CD4-positive, alpha-beta T cell treated with Interleukin-1 beta for 1 hour (primary cell): ENCODE measurements at places on chromosomes 4 and X.

GRCh38 chr4:119525771-119526712, 102.6 kb downstream of the PDE5A start:
- DNase-seq = no peak

GRCh38 chrX:67607466-67607865, 63.6 kb downstream of the AR start:
- DNase-seq = no peak

GRCh38 chr4:144579411-144580030, 66.4 kb upstream of the HHIP start:
- no peak for DNase-seq

DNA sequence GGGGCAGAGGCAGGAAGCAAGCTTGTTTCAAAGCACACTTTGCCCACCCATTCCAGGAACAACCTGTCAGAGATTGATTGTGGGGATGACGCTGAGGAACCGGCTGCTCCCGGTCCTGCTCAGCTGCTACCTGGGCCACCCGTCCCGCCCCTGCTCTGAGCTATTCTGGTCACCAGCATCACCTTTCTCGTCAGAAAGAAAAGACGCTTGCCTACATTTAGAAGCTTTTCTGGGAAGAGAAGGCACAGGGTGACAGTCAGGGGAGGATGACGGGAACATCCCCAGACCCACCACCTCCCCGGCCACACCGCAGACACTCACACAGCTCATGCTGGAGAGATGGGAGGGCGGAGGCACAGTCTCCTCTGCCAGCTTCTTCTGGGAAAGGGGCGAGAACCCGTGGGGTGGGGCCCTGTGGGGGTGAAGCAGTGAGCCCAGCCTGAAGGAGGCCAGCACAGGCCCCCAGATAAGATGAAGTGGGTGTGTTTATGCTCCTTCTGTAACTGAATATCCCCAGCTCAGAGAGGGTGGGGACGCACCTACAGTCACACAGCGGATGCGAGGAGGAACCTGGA, 81.8 kb downstream of the CPZ start:
- DNase-seq = no peak

DNA sequence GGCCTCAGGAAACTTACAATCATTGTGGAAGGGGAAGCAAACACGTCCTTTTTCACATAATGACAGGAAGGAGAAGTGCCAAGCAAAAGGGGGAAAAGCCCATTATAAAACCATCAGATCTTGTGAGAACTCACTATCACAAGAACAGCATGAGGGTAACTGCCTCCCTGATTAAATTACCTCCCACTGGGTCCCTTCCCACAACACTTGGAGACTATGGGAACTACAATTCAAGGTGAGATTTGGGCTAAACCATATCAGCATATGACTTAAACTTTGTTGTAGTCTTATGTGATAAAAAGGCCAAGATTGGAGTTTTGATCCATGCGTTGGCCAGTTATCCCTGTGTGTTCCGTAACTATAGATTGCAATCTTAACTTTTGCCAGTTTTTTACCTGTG, 68.3 kb downstream of the C4orf33 start:
- no peak for DNase-seq

GRCh38 chrX:24423960-24424359, 41.1 kb upstream of the PDK3 start:
- no peak for DNase-seq

- no peak for DNase-seq
Observed at GRCh38 chr4:71783972-71784371, at the start of gene GC. Gene GC, minus strand, starts transcription at chr4:71784079. Its CDS starts 61 bp downstream, at chr4:71784018.

- DNase-seq = no peak
Observed at GRCh38 chr4:156536661-156537060, 434.9 kb downstream of the PDGFC start.

- no peak for DNase-seq
Observed at GRCh38 chrX:104284507-104284906, 29.8 kb upstream of the ESX1 start.

DNA sequence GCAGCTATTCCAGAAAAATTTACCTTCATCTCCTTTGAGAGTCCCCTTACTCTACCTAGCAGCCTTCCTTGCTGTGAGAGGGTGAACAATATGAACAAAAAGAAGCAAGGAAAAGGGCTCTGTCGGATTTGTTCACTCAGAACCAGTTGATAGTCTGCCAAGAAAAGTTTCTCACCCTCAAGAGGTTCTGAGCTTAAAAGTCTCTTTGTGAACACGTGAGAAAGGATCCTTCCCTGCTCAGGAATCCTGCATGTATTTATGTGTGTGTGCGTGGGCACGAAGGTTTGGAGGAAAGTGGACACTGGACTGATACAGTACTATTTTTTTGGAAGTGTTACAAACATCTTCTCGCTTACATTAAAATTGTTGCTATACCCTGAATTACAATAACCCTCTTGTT, 178.6 kb upstream of the JADE1 start:
- no peak for DNase-seq

GRCh38 chrX:30610026-30610425, 32.5 kb upstream of the TASL start:
- DNase-seq = no peak

DNA sequence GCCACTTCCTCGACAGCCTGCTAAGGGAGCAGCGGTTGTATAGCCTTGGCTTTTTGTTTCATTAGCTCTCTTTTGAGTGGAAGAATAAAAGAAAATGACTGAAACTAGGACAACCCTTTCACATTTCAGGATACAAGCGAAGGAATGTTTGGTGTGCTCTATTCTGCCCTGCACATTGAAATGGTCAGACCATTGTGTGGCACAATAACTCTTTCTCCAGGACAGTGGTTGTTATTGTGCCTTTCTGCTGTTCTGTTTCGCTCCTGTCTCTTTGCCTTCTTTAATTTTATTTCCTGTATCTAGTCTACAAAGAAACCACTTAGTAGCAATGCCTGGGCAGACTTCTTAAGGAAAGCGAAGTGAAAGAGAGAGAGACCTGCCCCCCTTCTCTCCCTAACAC, 473.7 kb downstream of the GBA3 start:
- no peak for DNase-seq

DNA sequence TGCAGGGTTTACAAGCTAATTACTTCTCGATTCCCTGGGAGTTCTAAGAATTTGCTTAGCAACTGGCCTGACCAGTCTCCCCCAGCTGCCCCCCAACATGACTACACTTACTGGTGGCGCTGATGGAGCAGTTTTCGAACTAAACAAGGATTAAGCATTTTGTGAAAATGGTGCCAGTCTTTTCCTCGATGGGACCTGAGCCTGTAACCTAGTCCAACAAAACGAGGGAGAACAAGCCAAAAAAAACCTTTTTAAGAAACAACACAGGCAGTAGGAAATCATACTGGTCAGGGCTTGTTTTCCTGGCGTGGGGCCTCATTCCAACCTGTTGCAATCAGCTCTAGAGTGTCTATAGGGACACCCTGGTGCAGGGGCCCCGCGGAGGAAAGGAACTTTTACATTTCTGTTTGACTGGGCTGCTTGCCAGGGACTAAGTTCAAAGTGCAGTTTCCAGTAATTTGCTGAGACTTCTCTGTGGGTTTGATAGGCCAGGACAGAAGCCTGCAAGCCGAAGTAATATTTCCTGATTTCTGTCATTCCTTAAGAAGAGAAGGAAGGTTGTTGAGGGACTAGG, 158.7 kb downstream of the SPRY1 start:
- no peak for DNase-seq

DNA sequence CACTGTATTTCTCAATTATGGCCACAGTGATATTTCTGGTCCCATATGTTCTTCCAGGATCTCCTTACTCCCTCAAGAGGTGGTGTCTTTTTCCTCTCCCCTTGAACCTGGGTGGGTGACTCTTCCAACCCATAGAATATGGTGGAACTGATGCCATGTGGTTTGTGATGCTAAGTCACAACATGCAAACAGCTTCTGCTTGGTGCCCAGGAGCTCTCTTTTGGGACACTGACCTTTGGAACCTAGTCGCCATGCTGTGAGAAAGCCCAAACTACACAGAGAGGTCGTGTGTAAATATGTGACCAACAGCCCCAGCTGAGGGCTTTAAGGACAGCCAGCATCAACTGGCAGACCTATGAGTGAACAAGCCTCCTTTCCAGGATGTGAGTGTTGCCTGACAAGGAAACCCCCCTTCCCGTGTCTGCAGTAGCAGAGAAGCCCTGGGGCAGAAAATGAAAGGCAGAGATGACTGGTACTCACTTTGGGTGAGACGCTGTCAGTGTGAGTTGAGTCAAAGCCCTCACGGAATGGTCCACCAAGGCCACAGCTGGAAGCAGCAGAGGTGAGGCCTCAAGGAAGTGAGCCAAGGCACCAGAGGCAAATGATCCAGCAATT, 223.4 kb downstream of the BCOR start:
- no peak for DNase-seq

DNA sequence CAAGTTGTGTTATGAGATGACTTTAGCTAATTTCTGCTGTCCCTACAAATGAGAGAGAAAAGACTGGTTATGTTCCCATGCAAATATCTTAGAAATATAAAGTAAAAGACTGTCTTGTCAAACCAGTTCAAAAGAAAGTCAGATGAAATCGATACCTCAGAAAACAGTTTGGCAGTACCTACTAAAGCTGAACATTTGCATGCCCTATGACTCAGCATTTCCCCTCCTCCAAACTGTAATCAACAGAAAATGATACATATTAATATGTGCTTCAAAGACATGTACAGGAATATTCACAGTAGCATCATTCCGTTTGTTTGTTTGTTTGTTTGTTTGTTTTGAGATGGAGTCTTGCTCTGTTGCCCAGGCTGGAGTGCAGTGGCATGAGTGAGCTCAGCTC, 90.3 kb downstream of the ARX start:
- no peak for DNase-seq

GRCh38 chr4:163611182-163611581, 116.7 kb downstream of the TMA16 start:
- no peak for DNase-seq

- no peak for DNase-seq
Observed at GRCh38 chrX:107603429-107604159, 24.7 kb upstream of the PRPS1 start.

DNA sequence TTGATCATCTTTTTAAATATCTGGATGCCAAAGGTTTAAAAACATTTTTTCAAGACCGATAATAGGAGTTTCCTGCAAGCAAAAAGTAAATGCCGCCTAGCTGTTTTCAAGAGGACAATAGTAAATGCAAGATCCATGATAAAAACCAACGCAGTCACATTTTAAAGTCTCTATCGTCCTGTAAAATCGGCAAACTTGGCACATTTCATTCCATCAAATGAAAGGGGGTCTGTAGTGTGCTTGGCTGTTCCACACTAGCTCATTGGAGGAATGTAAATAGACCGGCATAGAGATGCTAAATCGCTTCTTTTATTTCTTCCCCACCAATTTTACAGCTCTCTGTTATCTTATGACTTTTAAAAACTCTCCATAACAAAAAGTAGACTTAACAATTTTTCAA, 202.2 kb downstream of the NLGN4X start:
- no peak for DNase-seq

- DNase-seq = no peak
Observed at GRCh38 chr4:176319151-176319703, 539 bp upstream of the SPCS3 start.

- no peak for DNase-seq
Observed at GRCh38 chr4:70356185-70356584, 4.4 kb upstream of the SMR3A start.

- no peak for DNase-seq
Observed at GRCh38 chrX:31130457-31131220, 58.8 kb upstream of the FTHL17 start.
